T-helper 1 cell treated with Interleukin-12 subunit alpha and Interleukin-12 subunit beta and Interleukin-4 antibody, amounts not matched to agents 30 ng/mL and 1 ng/mL, for 36 hours (primary cell): ENCODE measurements at places on chromosomes 1 and 21. TPM values are rescaled to one million over a fixed set of nuclear protein-coding genes. Genes with fewer than 3 reads are reported as not detected.

RIIAD1 gene
- total RNA-seq: not detected in 2 replicates

LCE1E gene
- not detected in 2 replicates for total RNA-seq

WNT3A gene
- not detected in 2 replicates for total RNA-seq

KCNK1 gene
- 1.2 and 1.3 TPM in 2 replicates for total RNA-seq

OR2T35 gene
- total RNA-seq: not detected in 2 replicates

UBASH3A gene
- total RNA-seq: 75.6 and 76.0 TPM in 2 replicates

FAM151A gene
- not detected in 2 replicates for total RNA-seq

HES3 gene
- not detected in 2 replicates for total RNA-seq

ZNF648 gene
- total RNA-seq: not detected in 2 replicates

WDR77 gene
- 35.4 and 40.2 TPM in 2 replicates for total RNA-seq

THEM5 gene
- not detected in 2 replicates for total RNA-seq

PCP4L1 gene
- 0.15 and 0.29 TPM in 2 replicates for total RNA-seq

NBPF26 gene
- total RNA-seq: 9.3 and 10.7 TPM in 2 replicates

TINAGL1 gene
- total RNA-seq: not detected in 2 replicates

TMOD4 gene
- 2.7 and 4.5 TPM in 2 replicates for total RNA-seq

GPX7 gene
- total RNA-seq: 31.6 and 32.9 TPM in 2 replicates

MROH9 gene
- total RNA-seq: not detected in 2 replicates

CD1D gene
- total RNA-seq: not detected in 2 replicates

BRDT gene
- 0.25 TPM in 1 of 2 replicates, not detected in the other for total RNA-seq

TMEM52 gene
- total RNA-seq: not detected in 2 replicates

TBX19 gene
- 2.5 and 3.0 TPM in 2 replicates for total RNA-seq

PROK1 gene
- total RNA-seq: 0.15 TPM in 1 of 2 replicates, not detected in the other

CYP4A22 gene
- total RNA-seq: not detected in 2 replicates

SPATA45 gene
- total RNA-seq: 0.93 TPM in 1 of 2 replicates, not detected in the other

USP21 gene
- 30.6 and 33.6 TPM in 2 replicates for total RNA-seq

PEX11B gene
- total RNA-seq: 30.9 and 37.5 TPM in 2 replicates

YBX1 gene
- 452 and 461 TPM in 2 replicates for total RNA-seq

TMEM200B gene
- 0.07 TPM in 1 of 2 replicates, not detected in the other for total RNA-seq

LORICRIN gene
- total RNA-seq: not detected in 2 replicates

PFDN2 gene
- 71.4 and 71.5 TPM in 2 replicates for total RNA-seq

DMBX1 gene
- total RNA-seq: 0.07 TPM in 1 of 2 replicates, not detected in the other

OVAAL gene
- total RNA-seq: not detected in 2 replicates

LRRC38 gene
- total RNA-seq: not detected in 2 replicates

MAP1LC3C gene
- not detected in 2 replicates for total RNA-seq

RGS16 gene
- total RNA-seq: 35.7 and 37.8 TPM in 2 replicates

DMRTA2 gene
- total RNA-seq: not detected in 2 replicates

TGFBR3 gene
- total RNA-seq: 12.9 and 15.0 TPM in 2 replicates

RORC gene
- 1.5 and 1.9 TPM in 2 replicates for total RNA-seq

TEDDM1 gene
- total RNA-seq: not detected in 2 replicates

SPTA1 gene
- not detected in 2 replicates for total RNA-seq

KIF21B gene
- 92.8 and 94.7 TPM in 2 replicates for total RNA-seq

ACKR1 gene
- not detected in 2 replicates for total RNA-seq

TSPAN2 gene
- 0.71 and 1.1 TPM in 2 replicates for total RNA-seq

GPR25 gene
- total RNA-seq: not detected in 2 replicates

TMPRSS15 gene
- total RNA-seq: not detected in 2 replicates

RGS5 gene
- 1.2 and 1.3 TPM in 2 replicates for total RNA-seq

CAMK1G gene
- not detected in 2 replicates for total RNA-seq

IQGAP3 gene
- total RNA-seq: 9.6 and 11.6 TPM in 2 replicates

PPM1J gene
- total RNA-seq: 0.10 TPM in 1 of 2 replicates, not detected in the other

TSPAN1 gene
- 0.17 TPM in 1 of 2 replicates, not detected in the other for total RNA-seq
